ENCODE measurements at places on chromosomes 7 and 10. TPM values are rescaled to one million over a fixed set of nuclear protein-coding genes. Genes with fewer than 3 reads are reported as not detected.

- no peak for DNase-seq
Observed at GRCh38 chr10:37566332-37566731, 291.1 kb downstream of the ZNF248 start.

DNA sequence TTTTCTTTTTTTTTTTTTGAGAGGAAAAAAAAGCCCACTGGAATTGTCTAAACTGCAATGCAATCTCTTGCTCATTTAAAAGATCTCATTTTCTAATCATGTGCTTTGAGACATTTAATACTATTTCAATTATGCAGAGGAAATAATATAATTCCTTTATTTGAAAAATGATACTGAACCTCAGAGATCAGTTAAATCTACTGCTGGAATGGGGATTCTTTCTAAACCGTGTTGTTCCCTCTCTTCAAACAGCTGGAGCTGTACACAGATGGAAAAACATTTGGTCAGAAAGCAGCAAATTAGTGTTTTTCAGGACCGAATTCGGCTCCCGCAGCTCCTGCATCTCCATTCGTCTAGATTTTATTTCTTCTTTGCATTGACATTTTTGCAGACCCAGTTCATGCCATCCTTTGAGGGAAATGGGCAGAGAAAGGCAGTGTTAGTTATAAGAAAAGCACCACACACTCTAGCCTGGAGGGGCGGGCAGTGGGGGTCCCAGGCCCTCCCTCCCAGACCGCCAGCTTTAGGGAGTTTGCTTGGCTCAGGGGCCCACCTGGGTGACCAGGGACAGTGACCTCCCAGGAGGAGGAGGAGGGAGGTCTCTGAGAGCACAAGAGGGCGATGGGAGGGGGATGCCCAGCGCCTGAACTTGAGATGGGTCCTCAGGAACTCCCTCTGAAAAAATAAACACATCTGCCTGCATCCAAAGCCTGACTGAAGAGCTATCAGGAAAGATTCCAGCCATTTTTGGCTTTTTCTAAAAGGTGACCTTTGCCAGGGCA is 32.4 kb downstream of the TRIM8 start:
- peak; percentile 84 for DNase-seq

GRCh38 chr10:120478386-120478785 is 21.4 kb downstream of the PLPP4 start:
- DNase-seq = no peak

- DNase-seq = no peak
Observed at GRCh38 chr7:116408166-116408565, 91.4 kb upstream of the CAV2 start.

DNA sequence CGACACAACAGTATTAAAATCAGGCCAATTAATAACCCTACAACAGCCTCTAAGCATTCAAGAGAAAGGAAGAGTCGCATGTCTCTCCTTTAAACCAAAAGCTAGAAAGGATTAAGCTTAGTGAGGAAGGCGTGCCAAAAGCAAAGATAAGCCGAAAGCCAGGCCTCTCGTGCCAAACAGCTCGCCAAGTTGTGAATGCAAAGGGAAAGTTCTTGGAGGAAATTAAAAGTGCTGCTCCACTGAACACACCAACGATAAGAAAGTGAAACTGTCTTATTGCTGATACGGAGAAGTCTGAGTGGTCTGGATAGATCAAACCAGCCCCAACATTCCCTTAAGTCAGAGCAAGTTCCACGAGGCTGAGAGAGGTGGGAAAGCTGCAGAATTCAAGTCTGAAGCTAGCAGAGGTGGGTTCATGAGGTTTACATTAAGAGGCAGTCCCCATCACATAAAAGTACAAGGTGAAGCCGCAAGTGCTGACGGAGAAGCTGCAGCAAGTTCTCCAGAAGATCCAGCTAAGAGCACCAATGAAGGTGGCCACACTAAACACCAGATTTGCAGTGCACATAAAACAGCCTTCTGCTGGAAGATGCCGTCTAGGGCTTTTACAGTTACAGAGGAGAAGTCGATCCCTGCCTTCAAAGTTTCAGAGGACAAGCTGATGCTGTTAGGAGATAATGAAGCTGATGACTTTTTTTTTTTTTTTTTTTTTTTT is 194.8 kb downstream of the MAD1L1 start:
- no peak for DNase-seq

ADAM22 gene
- total RNA-seq = 27.2 TPM

GRCh38 chr10:60778971-60779796 is 906 bp downstream of the CDK1 start:
- no peak for DNase-seq

GRCh38 chr7:20438694-20439376 is 108.1 kb downstream of the ITGB8 start:
- DNase-seq = no peak

GRCh38 chr10:79380946-79381721 is 33.9 kb downstream of the PPIF start:
- no peak for DNase-seq

DNA sequence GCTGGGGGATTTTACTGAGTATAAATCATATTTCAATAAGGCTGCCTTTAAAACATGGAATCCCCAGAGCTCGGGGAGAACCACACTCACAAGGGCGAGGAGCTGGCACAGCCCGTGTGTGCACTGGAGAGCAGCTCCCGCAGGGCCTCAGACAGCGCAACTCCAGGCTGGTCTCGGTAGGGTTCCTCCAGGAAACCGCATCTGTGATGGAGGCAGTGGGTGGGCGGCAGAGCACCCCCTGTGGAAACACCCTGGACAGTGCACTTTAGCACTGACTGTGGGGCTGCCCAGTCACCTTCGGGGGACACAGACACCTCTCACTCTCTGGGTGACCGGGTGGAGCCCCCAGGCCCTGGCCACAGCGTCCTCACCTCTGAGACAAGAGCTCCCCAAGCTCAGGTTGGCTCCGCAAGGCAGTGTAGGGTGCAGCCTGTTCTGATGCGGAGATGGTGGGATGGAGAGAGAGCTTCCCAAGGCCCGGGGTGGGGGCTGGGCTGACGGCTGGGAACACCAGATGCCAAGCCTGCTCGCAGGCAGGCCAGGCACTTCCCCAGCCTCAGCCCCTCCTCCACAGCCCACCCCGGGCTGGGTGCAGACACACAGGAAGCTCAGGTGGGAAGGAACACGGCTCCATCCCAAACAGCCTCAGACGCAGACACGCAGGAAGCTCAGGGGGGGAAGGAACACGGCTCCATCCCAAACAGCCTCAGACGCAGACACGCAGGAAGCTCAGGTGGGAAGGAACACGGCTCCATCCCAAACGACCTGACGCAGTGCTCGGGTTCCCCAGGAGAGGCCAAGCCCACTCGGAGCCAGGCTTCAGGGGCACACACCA is 224.4 kb downstream of the MAD1L1 start:
- DNase-seq = no peak

TMEM178B gene
- 71.1 TPM for total RNA-seq

DNA sequence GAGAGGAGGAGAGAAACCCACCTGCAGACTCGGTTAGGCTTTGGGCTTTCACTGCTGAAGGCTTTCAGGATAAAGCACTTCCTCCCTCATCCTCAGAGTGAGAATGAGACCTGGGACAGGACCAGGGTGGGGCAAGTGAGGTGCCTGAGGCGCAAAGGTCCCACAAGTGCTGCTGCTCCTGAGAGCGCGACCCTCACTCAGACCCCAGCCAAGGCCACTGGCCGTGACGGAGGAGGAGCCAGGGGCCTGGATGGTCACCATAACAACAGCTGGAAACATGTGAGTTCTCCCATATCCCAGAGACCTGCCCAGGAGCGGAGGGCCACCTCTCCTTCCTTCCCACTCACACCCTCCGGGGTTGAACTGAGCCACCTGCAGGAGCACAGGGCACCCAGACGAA is 46.9 kb upstream of the MKRN1 start:
- DNase-seq = no peak

MCM10 gene
- 4.4 TPM for total RNA-seq

LIPN gene
- not detected for total RNA-seq

CHST15 gene
- 32.7 TPM for total RNA-seq

GHRHR gene
- total RNA-seq = 4.4 TPM

- DNase-seq = peak; percentile 80
Observed at GRCh38 chr10:97129666-97130065, 56.1 kb downstream of the SLIT1 start.

AMZ1 gene
- 0.83 TPM for total RNA-seq

GRCh38 chr10:84237199-84238051 is 3.9 kb downstream of the LRIT1 start:
- DNase-seq = no peak

- DNase-seq = no peak
Observed at GRCh38 chr10:93742633-93743349, 14.9 kb upstream of the LGI1 start.

DNA sequence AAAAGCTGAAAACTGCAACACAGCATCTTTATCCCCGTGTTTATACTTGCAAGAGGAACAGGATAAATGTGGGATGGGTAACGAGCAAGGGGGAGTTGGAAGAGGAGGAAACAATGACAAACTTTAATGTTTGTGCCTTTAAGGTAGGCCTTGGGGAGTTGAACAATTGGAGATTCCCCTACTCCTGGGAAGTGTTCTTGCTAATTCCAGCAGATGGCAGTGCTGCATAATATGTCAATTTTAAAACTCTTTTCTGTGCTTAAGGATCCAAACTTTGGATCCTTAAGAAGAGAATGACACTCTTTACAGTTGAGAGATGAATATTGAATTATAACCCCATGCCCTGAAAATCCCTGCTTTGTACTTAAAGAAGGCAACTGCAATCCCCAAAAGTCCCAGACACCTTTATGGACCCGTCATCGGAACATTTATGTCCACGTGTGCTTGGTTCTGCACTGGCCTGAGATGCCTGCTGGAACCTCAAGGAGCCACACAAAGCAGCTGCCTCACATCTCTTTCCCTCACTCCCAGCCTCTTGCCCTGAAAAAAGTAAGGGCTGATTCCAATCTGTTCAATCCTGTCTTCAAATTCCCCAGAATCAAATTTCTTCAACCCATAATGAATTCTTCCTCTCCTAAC is 12.0 kb downstream of the IFIT5 start:
- peak; percentile 38 for DNase-seq

DNA sequence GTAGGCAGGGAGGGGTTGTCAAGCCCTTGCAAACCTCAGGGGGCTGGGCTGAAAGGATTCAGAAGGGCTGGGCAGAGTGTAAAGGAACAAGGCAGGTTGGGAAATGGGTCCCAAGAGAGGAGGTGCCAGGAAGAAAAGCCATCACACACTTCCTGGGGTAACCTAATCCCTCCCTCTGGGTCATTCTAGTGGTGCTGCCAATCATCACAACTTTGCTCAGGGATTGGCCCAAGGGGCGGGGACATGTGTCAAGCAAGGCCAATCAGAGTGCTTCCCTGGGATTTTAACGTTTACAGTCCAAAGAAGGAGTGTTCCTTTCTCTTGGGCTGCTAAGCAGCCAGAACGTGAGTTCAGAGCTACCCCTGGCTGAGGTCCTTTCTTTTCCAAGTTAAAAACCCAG is 57.1 kb upstream of the NPTX2 start:
- DNase-seq = no peak

HMX3 gene
- total RNA-seq = 0.20 TPM
